ENCODE measurements at places on chromosomes 11 and 22.
A peak's percentile ranks its signal among the peaks of the same experiment; 100 is the strongest.

DNA sequence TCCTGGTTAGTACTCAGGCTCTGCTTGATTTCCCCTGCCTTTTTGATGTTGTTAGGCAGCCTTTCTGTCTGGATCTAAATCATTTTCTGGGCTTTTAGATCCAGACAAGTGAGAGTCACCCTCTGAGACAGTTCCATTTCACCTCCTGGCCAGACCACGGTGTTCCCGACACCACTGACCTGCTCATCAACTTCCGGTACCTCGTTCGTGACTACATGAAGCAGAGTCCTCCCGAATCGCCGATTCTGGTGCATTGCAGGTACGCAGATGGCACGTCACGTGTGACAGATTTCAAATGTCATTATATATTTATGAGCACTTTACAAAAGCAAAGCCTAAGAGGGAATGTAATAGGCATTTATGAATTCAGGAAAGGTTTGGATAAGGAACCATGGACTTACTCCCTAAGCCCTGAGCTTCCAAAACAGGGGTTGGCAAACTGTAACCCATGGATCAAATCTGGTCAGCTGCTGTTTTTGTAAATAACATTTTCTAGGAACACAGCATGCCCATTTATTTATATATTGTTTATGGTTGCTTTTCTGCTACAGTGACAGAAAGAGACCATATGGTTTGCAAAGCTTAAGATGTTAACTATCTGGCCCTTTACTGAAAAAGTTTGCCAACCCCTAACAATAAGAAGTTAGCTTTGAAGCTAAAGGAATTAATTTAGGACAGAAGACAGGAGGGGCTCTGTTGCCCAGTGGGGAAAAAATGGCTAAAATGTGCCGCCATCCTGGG lies 53.1 kb upstream of the OR4B1 start:
- DNase-seq = no peak

- no peak for DNase-seq
Observed at GRCh38 chr11:134017511-134018430, 51.1 kb upstream of the JAM3 start.

DNA sequence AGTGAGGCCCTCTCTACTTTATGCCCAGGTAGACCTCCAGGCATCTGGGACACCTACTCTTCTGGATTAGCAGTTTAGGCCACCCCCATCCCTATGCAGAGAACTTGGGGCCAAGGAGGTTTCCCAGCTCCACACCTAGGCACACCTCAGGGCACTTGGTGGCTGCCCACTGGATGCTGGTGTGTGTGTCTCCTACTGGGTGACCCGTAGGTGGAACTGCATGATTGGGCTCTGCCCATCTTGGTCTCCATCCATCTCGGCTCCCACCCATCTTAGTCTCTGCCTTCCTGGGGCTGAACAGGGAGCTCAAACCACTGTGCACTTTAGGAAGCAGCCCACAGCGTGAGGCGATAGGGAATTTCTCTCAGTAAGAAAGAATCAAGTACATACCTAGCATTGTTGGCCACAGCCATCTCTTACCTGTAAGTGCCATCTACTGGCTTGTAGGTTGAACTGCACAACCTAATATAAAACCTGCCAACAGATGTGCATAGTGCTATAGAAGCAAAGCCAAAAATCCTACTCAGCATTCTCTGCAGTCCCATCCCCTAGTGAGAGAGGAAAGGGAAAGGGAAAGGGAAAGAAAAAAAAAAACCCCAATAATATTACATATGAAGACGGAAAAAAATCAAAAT lies 61.6 kb upstream of the PTPN5 start:
- peak; percentile 58 for DNase-seq

GRCh38 chr11:9379041-9379440 lies 5.4 kb upstream of the IPO7 start:
- DNase-seq = no peak

DNA sequence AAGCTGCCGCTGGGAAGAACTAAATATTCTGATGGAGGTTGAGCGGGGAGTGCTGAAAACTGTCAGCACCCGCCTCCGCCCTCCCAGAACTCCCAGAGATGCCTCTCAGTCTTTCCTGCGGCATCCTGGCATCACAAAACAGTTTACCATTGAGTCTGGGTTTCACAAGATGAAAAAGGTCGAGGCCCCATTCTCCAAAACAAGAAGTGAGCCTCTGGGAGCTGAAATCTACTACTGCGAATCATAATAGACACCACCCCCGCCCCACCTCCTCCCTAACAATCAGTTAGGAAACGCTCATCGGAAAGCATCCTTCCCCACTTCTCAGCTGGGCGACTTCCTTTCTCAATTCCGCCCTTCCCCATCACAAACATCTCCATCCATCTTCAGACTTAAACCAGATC lies 1.0 kb downstream of the SUN2 start:
- no peak for DNase-seq

DNA sequence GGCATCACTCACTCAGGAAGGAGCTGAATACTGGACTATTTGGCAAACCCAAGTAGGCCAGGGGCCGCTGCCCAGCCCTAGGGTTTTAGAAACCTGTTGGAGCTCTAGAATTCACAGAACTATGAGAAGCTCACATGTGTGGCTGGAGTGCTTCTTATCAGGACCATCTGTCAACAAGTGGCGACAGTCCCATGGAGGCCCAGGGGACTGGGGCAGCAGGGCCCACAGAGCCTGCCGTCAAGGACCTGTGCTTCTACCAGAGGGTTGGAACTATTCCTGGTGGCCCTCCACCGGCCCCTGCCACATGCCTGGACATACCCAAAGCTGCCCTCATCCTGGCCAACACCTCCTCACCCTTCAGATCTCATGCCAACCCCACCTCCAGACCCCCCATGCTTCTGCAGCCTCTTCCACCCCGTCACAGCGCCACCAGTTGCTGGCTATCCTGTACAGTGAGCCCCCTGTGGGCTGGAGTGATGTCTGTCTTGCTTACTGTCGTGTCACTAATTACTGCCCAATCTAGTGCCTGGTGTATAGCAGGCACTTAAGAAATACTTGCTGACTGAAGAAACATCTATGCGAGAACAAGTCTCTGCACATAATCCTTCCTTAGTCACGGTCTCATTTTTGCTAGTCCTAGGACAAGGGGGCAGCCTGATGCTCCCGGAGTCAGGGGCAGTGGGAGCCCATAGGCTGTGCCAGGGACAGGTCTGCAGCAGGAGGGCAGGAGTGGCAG lies 27.2 kb upstream of the RASL10A start:
- DNase-seq = peak; percentile 14

DNA sequence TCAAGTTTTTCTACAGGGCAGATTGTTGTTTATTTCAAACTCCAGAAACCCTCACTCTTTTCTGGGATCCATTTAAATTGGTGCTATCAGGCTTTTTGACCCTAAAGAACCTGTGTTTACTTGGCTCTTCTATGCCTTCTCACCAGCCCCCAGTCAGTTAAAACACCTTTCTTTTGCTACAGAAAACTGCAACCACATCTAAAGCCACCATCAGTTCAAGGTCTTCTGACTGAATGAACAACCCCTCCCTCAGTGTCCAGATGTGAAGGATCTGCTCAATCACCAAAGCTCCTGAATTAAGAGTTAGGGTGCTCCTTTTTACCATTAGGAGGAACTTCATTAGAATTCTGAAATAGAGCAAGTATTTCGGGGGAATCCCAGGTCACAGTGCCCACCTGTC lies 7.0 kb upstream of the GLYATL1B start:
- DNase-seq = no peak

DNA sequence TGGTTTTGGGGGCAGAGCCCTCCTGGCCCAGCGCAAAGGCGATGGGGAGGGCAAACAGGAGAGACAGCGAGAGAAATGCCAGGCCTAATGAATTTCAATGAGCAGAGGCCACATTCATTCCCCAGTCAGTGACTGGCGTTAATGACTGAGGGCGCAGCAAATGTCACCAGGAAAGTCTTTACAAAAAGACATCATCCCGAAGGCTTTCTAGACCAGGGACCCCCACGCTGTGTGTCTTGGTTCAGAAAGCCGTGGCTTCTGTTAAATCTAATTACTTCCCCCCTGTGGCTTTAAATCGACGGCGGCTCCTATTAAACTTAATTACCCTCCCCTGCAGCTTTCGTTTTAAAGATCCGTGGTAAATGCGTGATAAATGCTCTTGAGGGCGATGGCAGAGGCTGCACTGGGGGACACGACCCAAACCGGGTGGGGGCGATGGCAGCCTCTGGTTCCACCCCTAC lies 1.6 kb upstream of the FGF19 start:
- DNase-seq = no peak

DNA sequence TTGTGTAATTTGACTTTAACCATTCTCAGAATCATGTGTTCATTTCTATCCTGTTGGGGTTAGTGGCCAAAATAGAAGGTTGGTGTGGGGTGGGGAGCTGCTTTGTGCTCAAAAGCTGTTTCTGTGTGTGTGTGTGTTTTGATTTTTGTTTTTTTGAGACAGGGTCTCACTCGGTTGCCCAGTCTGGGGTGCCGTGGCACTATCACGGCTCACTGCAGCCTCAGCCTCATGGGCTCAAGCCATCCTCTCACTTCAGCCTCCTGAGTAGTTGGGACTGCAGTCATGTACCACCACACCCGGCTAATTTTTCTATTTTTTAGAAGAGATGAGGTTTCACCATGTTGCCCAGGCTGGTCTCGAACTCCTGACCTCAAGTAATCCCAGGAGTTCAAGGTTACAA lies 18.1 kb upstream of the AIFM3 start:
- no peak for DNase-seq

DNA sequence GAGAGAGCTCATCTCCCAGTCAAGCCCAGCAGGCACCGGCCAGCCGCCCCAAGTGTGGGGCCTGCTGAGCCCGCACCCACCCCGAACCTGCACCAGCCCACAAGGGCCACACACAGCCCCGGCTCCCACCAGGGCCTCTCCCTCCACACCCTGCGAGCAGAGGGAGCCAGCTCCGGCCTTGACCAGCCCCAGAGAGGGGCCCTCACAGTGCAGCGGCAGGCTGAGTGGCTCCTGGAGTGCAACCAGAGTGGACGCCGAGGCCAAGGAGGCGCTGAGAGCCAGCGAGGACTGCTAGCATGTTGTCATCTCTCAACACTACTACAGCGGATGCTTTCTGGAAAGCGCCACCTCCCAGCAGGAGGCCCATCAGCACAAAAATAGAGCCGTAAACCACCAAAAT lies 10.9 kb downstream of the DEFB108B start:
- DNase-seq = no peak

DNA sequence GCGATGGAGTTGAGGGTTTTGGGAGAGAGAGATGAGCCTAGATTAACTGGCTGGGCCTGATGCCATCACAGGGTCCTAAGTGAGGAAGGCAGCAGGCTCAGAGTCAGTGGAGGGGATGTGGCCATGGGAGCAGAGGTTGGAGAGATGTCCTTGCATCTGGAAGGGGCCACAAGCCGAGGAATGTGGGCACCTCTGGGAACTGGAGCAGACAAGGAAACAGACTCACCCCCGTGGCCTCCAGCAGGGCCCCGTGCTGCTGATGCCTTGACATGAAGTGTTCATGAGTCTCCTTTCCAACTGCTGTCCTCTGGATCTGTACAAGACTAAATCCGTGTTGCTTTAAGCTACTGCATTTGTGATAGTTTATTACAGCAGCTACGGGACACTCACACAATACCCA lies 49.2 kb downstream of the SHISAL1 start:
- DNase-seq = no peak

- no peak for DNase-seq
Observed at GRCh38 chr22:21051831-21052400, 6.2 kb downstream of the LRRC74B start.

DNA sequence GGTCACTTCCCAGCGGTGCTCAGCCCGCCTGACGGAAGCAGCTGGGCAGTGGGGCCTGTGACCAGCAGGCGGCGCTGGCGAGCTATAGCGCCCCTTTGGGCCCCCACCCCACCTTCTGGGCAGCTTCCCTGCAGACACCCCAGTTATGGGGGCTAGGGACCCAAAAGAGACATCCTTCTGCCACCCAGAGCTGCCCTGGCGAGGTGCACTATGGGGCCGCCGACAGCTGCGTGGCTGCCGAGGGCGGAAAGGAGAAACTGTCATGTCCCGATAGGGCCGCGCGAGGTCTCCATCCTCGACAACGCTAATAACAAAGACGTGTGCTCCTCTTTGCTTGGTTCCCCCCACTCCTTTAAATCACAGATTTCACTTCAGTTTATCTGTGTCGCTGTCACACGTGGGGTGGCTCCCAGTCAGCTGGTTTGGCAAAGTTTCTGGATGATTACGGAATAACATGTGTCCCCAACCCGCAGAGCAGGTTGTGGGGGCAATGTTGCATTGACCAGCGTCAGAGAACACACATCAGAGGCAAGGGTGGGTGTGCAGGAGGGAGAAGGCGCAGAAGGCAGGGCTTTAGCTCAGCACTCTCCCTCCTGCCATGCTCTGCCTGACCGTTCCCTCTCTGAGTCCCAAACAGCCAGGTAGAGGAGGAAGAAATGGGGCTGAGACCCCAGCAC lies 673 bp upstream of the MYO7A start:
- peak; percentile 59 for DNase-seq

DNA sequence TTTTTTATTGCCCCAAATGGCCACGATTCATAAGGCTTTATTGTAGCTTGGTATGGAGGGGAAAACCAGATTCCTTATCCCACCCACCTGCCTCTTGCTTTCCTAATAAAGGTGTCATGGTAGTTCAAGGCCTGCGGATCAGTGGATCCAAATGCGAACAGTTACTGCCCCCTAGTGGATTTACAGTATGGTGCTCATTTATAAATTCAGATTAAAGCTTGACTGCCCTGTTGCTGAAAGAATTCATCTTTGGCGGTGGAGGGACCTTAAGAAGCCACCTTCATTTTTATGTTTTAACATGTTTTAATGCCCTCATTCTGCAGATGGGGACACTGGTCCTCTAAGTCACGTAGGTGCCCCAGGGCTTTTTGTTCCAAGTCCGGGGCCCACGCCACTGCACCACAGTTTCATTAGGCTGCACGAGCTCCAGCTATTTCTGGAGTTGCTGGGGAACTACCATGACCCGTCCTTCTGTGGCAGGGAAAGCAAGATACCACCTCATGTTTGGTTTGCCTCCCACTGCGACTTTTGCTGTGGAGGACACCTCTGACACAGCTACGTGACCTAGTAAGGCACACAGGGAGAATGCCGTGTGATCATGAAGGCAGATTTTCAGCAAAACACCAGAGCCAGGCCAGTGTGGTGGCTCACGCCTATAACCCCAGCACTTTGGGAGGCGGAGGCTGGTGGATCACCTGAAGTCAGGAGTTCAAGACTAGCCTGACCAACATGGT lies 15.6 kb upstream of the INCENP start:
- peak; percentile 78 for DNase-seq

GRCh38 chr11:72244060-72244360 lies at the start of gene PHOX2A:
Gene PHOX2A (minus strand): TSS chr11:72244176. CDS start chr11:72244004, 172 bp downstream.
- DNase-seq = peak; percentile 56

- no peak for DNase-seq
Observed at GRCh38 chr11:4482445-4482844, at the start of gene OR52K1. Gene OR52K1 (plus strand): TSS chr11:4482646. CDS start chr11:4488901, 6,255 bp downstream.

GRCh38 chr11:76348348-76348747 lies 32.6 kb downstream of the THAP12 start:
- DNase-seq = no peak

- no peak for DNase-seq
Observed at GRCh38 chr22:29883775-29884097, 762 bp downstream of the MTMR3 start.
